SW480 (cell line): ENCODE measurements at places on chromosomes 1 and 21.

DNA sequence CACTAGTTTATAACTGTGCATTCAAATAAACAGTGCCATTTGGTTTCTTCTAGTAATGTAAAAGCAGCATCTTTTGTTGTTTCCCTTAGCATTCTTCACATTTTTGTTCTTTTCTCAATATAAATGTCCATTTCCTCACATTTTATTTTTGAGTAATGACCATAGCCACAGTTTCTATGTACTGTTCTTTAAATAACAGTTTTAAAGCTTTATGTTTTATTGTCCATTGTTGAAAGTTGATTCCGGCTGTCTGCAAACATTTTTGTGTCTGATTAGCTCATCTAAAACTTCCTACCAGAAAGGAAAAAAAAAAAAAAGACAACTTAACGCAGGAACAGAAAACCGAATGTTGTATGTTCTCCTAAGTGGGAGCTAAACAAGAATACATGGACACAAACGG, 139.7 kb downstream of the MAGI3 start:
- DNase-seq = no peak

DNA sequence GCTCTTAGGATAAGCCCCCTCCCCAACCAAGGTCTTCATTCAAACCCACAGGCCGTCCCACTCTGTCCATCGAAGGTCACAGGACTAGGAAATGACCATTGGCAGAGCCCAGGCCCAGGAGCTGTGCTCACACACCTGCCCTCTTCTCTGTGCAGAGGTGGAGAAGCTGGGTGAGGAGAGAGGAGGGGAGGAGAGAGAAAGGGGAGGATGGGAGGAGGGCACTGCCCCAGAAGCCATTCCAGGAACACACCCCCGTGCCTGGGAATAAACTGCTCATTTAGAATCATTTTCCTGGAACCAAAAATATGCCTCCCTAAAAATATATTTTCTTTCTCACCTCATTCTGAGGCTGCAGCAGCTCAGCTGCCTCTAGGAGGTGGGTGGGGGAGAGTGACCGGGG, 6.4 kb upstream of the SDC3 start:
- no peak for DNase-seq

- DNase-seq = peak; percentile 89
These were observed 332.4 kb downstream of the CAMTA1 start for GRCh38 chr1:7117399-7118281.

DNA sequence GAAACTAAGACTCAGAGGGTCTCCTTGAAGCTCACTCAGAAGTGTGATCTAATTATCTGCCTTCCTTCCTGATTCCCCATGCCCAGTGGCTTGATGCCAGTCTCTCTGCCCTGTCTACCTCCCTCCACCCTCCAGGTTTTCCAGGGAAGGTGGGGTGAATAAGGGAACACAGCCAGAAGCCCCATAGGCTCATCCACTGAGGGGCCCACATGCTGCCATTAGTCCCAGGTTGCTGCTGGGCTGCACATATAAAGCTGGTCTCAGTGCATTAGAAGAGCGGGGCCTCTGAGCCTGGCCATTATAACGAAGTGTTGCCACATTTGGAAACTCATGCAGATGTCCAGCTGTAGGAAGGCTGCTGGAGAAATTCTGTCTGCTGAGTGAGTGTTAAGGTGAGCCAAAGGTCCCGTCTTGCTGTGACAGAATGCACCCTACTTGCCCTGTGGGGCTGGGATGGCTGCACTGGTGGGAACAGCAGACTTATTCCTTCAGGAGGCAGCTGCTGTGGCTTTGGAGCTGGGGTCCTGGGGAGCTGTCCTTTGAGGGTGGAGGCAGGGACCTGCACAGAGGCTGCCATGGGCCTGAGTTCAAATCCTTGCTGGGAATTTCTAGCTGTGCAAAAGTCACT, 2.9 kb downstream of the ADORA1 start:
- DNase-seq = no peak

- peak; percentile 88 for DNase-seq
These were observed 85.0 kb downstream of the NKAIN1 start for GRCh38 chr1:31154632-31155215.

GRCh38 chr1:240854367-240854766, 242.4 kb upstream of the GREM2 start:
- DNase-seq = no peak

- no peak for DNase-seq
These were observed 78.4 kb downstream of the PEX14 start for GRCh38 chr1:10553118-10553517.

GRCh38 chr21:27422435-27422834, 455.5 kb upstream of the ADAMTS5 start:
- no peak for DNase-seq

DNA sequence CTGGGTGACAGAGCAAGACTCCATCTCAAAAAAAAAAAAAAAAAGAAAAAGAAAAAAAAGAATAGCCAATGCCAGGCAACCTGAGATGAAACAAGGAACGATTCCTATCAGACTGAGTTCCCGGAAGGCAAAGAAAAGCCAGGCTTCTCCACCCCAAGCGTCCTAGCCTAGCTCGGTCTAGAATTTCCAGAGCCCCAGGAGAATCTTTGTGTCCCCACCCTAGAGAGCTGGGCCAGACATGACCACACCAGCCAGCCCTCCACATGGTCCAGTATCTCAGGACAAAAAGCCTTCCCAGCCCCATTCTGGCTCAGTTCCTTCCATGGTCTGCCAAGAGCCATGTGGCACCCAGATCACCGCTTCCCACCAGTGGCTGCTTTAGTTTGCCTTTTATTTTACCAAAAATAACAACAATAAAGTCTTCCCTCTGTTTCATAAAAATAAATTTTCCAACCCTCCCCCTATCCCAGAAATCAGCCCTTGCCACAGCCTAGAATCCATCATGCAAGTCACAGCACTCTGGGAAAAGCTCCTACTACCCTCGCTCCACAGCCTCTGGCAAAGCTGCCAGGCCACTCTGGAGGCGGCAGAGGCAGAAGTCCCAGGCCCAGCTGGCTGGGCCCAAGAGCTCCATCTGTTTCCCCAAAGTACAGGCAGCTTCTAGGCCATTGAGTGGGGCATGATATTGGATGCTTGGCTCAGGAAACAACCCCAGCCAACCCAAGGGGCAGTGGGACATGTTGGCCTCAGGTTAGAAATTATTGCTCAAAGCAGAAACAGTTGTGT, 3.5 kb upstream of the MKNK1 start:
- no peak for DNase-seq

- DNase-seq = peak; percentile 16
These were observed 86.1 kb downstream of the TGFBR3 start for GRCh38 chr1:91799863-91800262.

DNA sequence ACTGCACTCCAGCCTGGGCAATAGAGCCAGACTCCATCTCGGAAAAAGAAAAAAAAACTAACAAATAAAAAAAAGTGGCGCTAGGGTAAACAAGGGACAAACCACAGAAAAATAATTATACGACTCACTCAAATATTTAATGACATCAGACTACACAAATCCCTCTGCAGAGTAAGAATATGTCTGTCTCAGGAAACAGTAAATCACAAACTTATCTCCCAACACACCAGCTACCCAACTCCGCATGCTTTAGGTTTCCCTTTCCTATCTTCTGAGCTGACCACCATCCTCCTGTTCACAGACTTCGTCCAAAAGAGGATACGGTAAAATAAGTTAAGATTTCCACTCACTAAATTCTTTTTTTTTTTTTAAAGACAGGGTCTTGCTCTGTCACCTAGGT, 16.2 kb downstream of the WDR47 start:
- DNase-seq = no peak

DNA sequence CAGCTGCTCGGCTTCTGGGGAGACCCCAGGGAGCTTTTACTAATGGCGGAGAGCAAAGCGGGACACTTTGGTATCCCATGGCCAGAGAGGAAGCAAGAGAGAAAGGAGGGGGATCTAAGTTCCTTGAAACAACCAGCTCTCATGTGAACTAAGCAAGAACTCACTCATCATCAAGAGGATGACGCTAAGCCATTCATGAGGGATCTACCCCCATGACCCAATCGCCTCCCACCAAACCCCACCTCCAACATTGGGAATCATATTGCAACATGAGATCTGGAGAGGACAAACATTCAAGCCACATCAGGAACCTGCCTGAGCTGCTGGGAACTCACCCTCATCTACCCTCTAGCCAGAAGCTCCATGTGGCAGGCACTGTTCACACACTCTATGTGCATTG, 372.1 kb upstream of the RUNX1 start:
- DNase-seq = no peak

DNA sequence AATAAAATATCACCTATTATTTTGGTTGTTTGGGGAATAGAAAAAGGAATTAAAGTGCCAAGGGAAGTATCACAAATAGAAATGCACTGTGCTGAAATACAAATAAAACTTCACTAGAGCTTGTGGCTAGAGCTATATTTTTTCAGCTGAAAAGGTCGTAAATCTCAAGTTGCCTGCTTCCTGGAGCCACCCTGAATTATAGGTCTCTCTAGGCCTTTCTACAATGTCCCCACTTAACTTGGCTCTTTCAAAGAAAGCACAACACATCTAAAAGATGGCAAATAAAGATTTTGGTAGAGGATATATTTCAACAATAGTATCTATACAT, 5.0 kb upstream of the RNF2 start:
- DNase-seq = no peak

DNA sequence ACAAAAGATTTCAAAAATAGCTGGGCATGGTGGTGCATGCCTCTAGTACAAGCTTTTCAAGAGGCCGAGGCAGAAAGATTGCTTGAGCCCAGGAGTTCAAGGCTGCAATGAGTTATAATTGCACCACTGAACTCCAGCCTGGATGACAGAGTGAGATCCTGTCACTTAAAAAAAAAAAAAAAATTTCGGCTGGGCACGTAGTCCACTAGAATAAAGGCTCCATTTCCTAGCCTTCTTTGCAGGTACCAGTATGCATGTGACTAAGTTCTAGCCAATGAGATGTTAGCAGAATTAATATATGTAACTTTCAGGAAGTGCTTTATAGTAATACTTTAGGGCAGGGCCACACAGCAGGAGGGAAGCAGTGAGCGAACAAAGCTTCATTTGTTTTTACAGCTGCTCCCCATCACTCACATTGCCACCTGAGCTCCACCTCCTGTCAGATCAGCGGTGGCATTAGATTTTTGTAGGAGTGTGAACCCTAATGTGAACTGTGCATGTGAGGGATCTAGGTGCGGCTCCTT, 28.8 kb upstream of the SYDE2 start:
- peak; percentile 84 for DNase-seq

GRCh38 chr1:15382601-15383518, 26.8 kb upstream of the EFHD2 start:
- DNase-seq = no peak
